Stimulated activated CD4-positive, alpha-beta T cell treated with anti-CD3 and anti-CD28 coated beads, Interleukin-2, amount 100 ng/mL, for 48 hours (primary cell): ENCODE measurements at places on chromosomes 13 and 19.

- no peak for DNase-seq
Observed at GRCh38 chr19:43688059-43688701, 18.2 kb upstream of the PLAUR start.

DNA sequence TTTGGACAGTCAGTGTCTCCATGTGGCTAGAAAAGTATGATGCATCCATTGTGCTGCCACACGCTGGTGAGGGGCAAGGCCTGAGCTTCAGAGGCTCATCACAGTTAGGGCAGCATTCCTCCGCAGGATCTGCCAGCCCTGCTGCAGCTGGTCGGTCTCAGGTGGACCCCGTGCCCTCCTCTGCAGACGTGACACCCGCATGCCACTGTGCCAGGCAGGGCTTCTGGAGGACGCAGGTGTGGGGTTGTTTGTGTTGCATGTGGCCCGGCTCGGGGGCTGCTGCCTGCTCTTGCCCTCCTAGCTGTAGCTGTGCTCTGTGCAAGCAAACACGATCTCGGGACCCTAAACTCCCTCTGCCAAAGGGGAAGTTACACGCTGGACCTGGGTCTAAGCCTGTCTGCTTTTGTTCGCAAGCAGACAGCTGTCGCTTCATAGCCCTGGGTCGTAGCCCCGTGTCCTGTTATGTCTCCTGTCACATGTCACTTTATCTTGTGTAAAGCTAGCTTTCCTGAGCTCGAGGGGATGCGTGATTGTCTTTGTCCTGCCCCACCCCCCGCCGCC, 45.3 kb downstream of the SLC7A9 start:
- DNase-seq, result no peak

DNA sequence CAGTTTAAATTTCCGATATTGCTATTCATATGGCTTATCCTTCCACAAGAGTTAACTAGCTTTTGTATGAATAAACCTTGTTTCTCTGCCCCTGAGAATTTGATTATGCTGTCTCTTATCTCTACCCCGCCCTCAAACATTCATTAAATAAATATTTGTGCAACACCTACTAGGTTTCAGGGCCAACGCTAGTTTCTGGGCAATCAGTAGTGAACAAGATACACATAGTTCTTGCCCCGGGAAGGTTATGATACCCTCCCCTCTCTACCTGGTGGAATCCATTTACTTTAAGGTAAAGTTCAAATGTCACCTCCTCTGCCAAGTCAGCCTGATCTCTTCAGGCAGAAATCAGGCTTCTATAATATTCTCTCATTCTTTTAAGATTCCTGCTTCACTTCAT, 16.6 kb upstream of the USP12 start:
- no peak for DNase-seq

GRCh38 chr19:12564016-12564664, 12.9 kb upstream of the ZNF564 start:
- peak; percentile 95 for DNase-seq

- DNase-seq, result no peak
Observed at GRCh38 chr19:51830274-51830673, 35.3 kb downstream of the FPR3 start.

DNA sequence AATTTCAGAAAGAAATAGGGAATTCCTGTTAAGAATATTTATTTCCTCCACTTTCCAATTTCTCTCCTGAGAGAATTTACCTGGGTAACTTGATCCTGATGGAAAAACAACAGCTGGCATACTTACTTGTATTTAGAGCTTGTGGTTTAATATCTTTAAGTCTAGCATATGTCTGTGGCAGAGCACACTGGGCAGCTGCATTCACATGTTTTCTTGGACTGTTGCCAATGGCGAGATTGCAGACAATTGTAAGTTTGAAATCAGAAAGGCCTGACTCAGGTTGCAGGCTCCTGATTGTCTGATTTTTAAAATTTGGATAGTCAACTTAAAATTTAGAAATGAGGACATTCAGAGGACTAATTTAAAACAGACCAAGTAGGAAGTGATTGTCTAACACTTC, 66.9 kb downstream of the NHLRC3 start:
- no peak for DNase-seq

- no peak for DNase-seq
Observed at GRCh38 chr13:71864986-71865873, 1.8 kb downstream of the DACH1 start.

DNA sequence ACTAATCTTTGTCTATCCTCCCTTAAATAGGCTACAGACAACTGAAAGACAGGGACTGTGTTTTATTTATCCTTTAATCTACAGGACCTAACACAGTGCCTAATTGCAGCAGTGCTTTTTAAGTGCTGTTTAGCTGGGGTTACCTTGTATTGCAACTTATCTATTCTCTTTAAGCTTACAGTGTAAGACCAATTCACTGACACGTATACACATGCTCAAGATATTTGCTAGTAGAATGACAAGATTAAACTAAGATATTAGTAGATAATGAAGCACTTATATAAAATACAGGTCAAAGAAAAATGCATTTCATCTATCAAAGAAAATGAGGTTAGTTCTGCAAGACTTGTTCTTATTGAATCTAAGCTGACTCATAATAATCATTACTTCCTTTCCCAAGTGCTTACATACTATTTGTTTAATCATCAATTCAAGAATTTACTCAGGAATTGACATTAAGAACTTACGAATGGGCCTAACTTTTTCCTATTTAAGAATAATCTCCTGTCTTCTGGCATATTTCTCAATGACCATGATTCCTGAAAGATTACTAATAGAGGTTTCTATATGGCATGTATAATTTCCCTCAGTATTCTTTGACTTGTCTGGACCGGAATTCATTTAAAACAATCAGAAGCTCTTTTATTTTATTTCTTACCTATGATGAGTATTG, 75.8 kb upstream of the MAB21L1 start:
- DNase-seq, result no peak

DNA sequence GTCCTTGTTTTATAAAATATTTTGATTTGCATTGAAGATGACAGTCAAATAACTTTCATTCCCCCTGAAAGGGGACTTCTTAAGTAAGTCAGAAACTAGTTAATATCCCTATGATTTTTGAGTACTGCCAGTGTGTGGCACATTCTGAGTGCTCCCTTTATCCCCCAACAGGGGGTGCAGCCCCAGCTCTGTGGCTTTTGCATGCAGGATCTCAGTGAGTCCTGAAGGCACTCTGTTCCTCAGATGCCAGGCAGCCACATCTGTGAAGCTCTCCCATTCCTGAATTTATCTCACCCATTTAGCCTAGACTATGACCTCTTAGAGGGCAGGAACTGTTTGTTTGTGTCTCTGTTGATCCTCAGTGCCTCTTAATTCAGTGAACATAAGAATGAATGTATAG, 123.1 kb downstream of the CDK8 start:
- no peak for DNase-seq

DNA sequence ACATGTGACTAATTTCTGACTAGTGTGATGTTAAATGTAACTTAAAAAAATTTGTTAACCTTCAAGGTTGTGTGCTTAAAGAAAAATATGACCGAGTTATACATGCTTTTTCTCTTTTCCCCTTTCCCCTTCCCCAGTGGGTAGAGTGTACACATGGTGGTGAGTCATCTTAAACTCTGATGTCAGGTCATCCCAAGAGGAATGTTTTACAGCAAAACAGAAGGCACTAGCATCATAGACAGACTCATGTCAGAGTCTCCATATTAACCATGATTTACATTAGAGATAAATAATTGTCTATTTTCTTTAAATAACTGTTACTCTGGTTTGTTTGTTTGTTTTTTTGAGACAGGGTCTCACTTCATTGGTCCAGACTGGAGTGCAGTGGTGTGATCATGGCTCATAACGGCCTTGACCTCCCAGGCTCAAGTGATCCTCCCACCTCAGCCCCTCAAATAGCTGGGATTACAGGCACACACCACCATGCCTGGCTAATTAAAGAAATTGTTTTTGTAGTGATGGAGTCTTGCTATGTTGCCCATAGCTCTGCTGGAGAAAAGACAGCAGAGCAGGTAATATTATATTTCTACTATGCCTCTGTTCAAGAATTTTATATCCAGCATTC, 160.4 kb upstream of the PCDH9 start:
- no peak for DNase-seq

GRCh38 chr13:108915634-108916512, 286.5 kb downstream of the MYO16 start:
- peak; percentile 76 for DNase-seq

DNA sequence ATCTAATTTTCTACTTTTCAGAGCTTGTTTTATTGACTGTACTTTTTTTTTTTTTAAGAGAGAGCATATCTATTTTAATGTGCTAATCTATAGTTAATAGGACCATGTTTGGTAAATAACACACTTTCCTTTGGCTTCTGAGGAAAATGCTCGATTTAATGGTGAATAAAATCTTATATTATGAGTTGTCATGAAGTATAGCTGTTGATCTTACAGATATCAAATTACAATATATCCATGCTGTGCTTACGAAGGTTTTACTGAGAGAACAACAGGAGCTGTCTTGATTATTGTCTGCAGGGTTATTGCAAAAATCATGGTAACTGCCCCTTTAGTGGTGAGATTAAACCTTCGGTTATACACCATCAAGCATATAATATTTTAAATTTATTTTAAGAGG, 29.6 kb downstream of the URI1 start:
- DNase-seq, result no peak
